Breast epithelium (tissue), 4 donors: ENCODE measurements at places on chromosomes 7 and 10.

- no peak overlapping the region for H3K4me3 ChIP-seq
- DNase-seq = no peak
- H3K4me1 ChIP-seq = no peaks in the 10 kb centered on the region
- no peak overlapping the region for H3K27ac ChIP-seq
- no peaks in the 10 kb centered on the region for H3K36me3 ChIP-seq
Observed at GRCh38 chr7:22200238-22200637, 156.7 kb downstream of the RAPGEF5 start.

GRCh38 chr10:44981172-44982113, 2.8 kb upstream of the DEPP1 start:
- DNase-seq = no peak
- H3K4me3 ChIP-seq = peak overlapping the region; percentile 26
- H3K27ac ChIP-seq = peak overlapping the region; percentile 95
- no peaks in the 10 kb centered on the region for H3K27me3 ChIP-seq
- H3K4me1 ChIP-seq = peaks cover 16% of the 10 kb centered on the region

DNA sequence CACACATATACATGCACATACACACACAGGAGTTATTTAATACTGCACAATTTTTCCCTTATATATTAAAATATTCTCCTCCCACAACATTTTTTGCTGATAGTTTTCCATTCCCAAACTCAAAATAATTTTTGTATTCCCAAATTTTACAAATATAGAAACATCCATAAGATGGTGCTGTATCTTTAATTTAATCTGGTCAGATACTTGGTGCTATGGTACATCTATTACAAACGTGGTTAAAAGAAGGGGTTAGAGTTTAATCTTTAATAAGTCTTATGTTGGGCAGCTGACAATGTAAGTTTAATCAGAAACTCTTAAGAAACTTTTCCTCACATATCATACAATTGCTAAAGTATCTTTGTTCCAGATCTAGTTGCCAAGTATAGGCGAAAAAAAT, 10.2 kb upstream of the CADPS2 start:
- H3K4me1 ChIP-seq = no peaks in the 10 kb centered on the region
- no peak overlapping the region for H3K27ac ChIP-seq
- no peaks in the 10 kb centered on the region for H3K27me3 ChIP-seq
- H3K4me3 ChIP-seq = no peak overlapping the region
- H3K36me3 ChIP-seq = no peaks in the 10 kb centered on the region

GRCh38 chr7:105677817-105678573, 96.7 kb upstream of the EFCAB10 start:
- H3K4me3 ChIP-seq = peak overlapping the region; percentile 36
- peak overlapping the region; percentile 59 for H3K27ac ChIP-seq
- no peaks in the 10 kb centered on the region for H3K36me3 ChIP-seq
- no peaks in the 10 kb centered on the region for H3K27me3 ChIP-seq

DNA sequence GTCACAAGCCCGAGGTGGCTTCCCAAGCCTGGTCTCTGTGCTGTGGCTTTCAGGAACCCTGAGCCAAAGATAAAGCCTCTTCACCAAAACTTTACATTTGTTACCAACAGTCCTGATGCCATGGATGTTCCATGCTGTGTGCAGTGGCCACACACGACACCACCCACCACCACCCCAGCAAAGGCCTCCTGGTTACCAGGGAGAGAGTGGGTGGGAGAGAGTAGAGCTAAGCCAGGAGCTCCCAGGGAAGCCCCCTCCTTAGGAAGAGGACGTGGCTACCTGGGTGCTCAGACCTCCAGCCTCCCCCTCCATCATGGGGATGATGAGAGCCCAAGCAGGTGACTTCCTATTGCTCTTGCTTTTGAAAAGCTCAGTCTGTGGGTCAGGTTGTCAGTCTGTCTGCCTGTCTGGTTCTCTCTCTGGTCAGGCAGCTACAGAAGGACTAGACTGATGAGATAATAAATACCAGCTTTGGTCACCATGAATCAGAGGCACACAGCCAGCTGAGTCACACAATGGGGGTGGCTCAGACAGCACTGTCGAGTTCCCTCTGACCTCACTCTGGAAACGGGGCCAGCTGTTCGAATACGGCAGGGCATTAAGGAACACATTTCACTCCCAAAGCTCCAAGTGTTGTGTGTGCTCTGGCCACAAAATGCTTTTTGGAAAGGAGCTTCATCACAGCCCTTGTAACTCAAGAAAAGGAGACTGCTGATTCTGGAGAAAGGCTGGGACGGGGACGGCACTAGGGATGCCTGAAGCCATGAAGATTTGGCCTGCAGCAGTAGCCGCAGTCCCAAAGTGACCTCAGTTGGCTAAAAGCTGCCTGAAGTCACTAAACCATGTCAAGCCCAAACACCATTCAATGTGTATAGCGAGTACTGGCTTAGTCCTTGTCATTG, 166.0 kb downstream of the FANK1 start:
- peak; percentile 87 for DNase-seq
- no peaks in the 10 kb centered on the region for H3K36me3 ChIP-seq
- H3K4me3 ChIP-seq = no peak overlapping the region

- peak overlapping the region; percentile 43 for H3K27ac ChIP-seq
- no peaks in the 10 kb centered on the region for H3K27me3 ChIP-seq
- no peak for DNase-seq
- H3K36me3 ChIP-seq = no peaks in the 10 kb centered on the region
- H3K4me1 ChIP-seq = no peaks in the 10 kb centered on the region
Observed at GRCh38 chr7:100219271-100219737, 445 bp upstream of the PVRIG start.

DNA sequence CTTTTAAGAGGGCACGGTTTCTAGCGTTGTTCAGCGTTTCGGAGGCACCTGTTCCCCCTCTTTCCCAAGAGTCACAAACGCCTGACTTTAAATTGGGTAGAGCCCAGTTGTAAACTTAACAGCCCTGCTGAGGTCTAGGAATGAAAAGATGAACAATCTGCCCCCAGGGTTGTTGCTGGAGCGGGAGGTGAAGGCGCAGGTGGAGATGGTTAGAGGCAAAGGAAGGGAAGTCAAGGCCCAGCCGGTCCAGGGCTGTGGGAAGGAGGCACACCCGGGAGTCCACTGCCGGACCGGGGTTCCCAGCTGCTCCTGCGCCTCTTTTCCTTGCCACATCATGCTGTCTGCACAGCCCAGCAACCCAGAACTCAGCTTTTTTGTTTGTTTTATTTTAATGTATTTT, 770 bp downstream of the PRXL2A start:
- peak overlapping the region; percentile 92 for H3K4me3 ChIP-seq
- H3K27ac ChIP-seq = peak overlapping the region; percentile 81
- no peaks in the 10 kb centered on the region for H3K27me3 ChIP-seq

DNA sequence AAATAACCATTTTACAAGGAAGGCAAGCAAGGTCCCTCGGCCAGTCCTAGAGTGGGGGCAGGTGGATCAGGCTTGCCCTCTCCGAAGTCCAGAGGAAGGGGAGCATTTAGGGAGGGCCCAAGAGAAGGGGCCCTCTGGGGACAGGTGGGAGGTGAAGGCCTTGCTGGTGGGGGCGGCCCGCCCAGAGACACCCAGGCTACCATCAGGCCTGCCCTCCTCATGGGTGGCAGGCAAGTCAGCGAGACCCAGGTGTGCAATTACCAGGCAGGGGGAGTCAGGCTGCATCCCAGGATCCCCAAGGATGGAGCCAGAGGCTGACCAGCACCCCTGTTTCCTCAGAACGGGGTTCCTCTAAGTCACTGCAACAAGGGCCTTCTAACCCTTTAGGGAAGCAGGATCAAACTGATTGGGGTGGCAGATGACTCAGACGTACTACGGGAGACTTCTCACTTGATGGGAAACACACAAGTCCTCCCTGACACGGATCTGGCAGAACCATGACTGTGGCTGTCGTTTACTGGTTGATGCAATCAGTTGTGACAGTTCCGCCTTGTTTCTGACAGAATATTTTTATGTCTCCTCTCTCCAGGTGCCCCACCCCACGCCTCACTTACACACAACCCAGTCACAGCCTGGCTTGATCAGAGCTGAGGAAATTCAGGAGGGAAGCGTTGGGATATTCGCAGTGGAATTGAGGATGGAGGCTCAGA, 8.2 kb downstream of the LOXL4 start:
- H3K36me3 ChIP-seq = no peaks in the 10 kb centered on the region
- no peak overlapping the region for H3K4me3 ChIP-seq
- H3K27me3 ChIP-seq = no peaks in the 10 kb centered on the region
- peak overlapping the region; percentile 49 for H3K27ac ChIP-seq
- H3K4me1 ChIP-seq = no peaks in the 10 kb centered on the region

DNA sequence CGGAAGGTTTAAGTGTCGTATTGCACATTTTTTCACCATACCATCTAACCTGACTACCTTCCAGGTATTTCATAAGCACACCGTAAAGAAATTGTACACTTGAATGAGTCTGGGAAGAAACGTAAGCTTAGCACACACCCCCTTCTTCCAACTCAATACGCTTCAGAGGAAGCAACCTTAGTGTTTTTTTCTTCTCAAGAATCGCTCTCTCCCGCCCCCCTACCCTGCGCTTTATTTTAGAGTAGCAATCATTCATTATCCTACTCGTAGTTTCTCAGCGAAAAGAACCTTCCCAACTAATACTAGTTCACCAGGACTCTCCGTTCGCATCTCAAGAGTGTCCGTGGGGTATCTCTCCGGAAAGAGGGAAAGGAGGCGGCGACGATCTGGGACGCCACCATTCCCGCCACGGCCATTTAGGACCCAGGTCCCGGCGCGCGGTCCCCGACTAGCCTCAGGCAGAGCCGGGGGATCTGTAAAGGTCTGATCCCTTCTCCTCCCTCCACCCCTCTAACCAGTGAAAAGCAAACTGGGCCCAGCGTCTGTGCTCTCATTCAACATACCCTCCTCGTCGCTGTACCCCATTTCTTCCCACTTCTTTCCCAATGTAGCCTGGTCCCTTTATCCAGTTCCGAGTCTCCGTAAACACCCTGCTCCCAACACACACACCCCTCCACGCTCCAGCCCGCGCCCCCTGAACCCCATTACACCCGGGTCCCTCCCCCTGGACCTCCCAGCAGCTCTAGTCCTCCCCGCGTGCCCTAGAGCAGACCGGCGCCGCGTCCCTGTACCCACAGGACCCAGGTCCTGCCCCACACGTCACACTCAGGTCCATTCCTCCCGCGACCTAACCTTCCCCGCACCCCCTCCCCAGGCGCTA, 16.0 kb downstream of the MYOZ1 start:
- H3K27me3 ChIP-seq = no peaks in the 10 kb centered on the region
- H3K27ac ChIP-seq = peak overlapping the region; percentile 93
- H3K36me3 ChIP-seq = no peaks in the 10 kb centered on the region
- H3K4me1 ChIP-seq = no peaks in the 10 kb centered on the region
- peak overlapping the region; percentile 82 for H3K4me3 ChIP-seq
- no peak for DNase-seq

DNA sequence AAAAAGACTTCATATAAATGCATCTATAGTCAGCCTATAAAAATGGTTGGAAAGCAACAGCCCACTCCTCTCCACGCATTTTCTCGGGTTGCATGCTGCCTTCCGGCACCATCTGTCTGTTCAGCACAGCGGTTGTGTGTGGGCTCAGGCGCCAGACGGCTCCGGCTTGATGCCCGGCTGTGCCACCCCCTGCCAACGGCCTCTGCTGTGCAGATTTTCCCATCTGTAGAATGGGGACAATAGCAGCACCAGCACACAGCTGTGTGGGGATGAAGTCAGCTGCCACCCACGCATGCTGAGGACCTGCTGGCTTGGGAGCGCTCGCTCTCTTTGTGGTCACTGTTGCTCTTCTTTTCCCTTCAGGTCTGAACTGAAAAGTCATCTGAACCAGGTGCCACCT, 19.5 kb downstream of the PRKAG2 start:
- H3K27me3 ChIP-seq = no peaks in the 10 kb centered on the region
- H3K27ac ChIP-seq = no peak overlapping the region
- no peak overlapping the region for H3K4me3 ChIP-seq

DNA sequence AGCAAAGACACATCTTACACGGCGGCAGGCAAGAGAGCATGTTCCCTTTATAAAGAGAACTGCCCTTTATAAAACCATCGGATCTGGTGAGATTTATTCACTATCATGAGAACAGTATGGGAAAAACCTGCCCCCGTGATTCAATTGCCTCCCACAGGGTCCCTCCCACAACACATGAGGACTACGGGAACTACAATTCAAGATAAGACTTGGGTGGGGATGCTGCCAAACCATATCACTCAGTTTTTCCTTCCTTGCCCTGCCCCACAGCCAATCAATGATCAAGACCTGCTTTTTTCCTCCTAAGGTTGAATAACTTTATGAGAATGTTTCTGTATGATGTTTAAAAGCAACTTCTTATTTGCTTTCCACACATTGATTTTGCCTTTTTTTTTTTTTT, 3.1 kb upstream of the PTPRE start:
- no peak for DNase-seq
- H3K36me3 ChIP-seq = no peaks in the 10 kb centered on the region
- no peaks in the 10 kb centered on the region for H3K27me3 ChIP-seq
- peaks cover 8% of the 10 kb centered on the region for H3K4me1 ChIP-seq

DNA sequence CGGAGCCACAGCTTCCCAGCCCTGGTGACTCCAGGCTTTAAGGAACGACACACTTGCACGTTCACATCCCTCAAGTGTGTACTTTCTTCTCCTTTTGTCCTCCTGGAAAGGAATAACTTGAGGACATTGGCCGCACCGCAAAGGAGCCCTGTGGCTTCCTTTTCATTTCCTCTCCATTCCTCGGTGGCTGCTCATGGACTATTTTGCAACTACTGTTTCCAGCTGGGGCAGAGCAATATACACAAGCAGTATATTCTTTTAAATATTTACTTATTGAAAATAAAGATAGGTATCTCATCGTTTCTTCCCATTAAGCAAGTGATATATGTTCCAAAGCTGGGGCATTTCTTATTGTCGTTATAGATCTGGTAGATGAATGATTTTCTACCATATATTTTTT, 97.2 kb upstream of the LYZL1 start:
- no peaks in the 10 kb centered on the region for H3K27me3 ChIP-seq
- no peaks in the 10 kb centered on the region for H3K36me3 ChIP-seq
- no peak overlapping the region for H3K27ac ChIP-seq
- H3K4me3 ChIP-seq = no peak overlapping the region
- no peak for DNase-seq

DNA sequence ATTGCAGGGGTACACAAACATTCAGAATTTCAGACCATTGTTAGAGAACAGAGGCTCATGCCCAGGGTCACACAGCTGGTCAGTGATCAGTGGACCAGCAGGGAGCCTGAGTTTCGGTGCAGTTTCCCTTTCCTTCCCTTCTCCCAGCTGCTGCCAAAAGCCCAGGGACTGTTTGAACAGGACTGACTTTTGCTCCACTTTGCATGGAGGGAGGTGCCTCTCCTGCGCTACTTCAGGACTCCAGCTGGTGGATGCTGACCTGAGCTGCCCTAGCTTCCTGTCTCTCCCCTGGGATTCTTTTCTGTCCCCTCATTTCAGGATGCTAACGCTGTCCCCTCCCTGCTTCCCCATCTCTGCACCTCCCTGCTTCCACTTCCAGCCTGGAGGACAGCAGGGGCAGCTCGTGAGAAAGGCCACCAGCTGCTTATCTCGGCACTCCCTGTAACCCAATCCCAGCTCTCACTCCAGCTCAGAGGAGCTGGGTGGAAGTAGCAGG, 14.5 kb downstream of the SH2D4B start:
- no peaks in the 10 kb centered on the region for H3K36me3 ChIP-seq
